ENCODE measurements at places on chromosomes 1 and 21. TPM values are rescaled to one million over a fixed set of nuclear protein-coding genes. Genes with fewer than 3 reads are reported as not detected.

DNA sequence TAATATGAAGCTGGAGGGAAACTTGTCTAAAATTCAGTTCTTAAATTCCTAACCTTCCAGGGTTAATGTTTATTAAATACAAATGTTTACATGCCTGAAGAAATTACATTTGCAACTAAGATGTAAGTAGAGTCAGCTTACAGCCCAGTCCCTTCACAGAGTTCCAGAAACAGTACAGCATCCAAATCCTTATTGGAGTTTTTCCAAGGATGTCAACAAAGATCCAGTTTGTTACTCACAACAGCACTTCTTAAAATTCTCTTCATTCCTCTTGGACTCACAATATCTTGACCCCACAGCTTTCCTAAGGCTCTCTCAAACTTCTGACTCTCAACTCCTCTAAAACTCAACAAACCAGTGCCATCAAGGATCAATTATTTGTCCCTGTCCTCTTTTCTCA is 50.1 kb upstream of the RWDD3 start:
- no peak for DNase-seq

GRCh38 chr1:8424539-8425116 is 106.7 kb downstream of the SLC45A1 start:
- peak; percentile 66 for DNase-seq

- DNase-seq = peak; percentile 64
Measured at GRCh38 chr1:232667094-232667777, 37.3 kb upstream of the SIPA1L2 start.

The VAV3 gene
- 59.1 TPM for total RNA-seq

DNA sequence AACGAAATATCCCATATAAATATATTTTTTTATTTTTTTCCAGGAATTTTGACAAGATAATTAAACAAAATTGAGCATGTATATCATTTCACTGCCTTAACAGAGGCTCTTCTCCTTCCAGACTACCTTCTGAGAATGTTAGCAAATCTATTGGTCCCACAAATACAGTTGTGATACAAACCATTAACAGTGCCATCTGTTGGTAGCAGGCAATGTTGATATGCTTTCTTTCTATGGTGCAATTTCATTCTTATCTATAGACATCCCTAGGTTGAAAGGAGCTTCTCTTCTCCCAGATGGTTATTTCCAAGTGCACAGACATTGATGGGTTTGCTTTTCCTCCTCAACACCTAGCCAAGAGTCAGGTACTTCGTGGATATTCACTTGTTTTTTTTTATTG is 303.6 kb downstream of the USH2A start:
- peak; percentile 0 for DNase-seq

- DNase-seq = no peak
Measured at GRCh38 chr1:11778844-11779623, 17.0 kb downstream of the C1orf167 start.

The CCDC27 gene
- not detected for total RNA-seq

The EFNA3 gene
- total RNA-seq = 1.3 TPM

DNA sequence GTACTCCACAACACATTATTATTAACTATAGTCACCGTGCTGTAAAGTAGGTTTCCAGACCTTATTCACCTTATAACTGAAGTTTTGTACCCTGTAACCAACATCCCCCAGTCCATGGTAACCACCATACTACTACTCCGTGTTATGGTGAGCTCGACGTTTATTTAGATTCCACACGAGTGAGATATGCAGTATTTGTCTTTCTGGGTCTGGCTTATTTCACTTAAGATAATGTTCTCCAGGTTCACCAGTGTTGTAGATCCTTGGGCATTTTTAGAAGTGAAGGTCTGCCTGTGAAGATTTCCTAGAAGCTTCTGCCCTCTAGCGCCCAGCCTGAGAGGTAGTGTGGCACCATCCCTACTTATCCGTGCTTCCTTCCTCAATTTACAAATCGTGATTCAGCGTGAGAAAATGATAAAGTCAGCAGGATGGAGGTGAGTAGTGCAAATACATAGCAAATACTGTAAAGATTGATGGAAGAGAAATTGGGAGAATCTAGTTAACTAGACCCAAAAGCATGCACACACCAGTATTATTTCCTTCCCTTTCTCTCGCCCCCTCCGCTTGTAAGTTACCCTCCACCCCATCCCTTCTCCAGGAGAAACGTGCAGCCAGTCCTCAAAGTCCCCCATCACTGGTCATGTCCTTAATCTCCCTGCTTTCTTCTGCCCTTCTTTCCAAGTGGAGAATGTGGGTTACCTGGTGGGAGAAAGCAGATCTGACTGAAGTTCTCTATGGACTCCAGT is 36.0 kb upstream of the DISC1 start:
- DNase-seq = peak; percentile 83

The FCER1A gene
- total RNA-seq = not detected

The WLS gene
- 47.9 TPM for total RNA-seq

- peak; percentile 2 for DNase-seq
Measured at GRCh38 chr1:233326811-233327650, 493 bp upstream of the MAP3K21 start.

The KRTAP24-1 gene
- not detected for total RNA-seq

The CELA3A gene
- not detected for total RNA-seq

DNA sequence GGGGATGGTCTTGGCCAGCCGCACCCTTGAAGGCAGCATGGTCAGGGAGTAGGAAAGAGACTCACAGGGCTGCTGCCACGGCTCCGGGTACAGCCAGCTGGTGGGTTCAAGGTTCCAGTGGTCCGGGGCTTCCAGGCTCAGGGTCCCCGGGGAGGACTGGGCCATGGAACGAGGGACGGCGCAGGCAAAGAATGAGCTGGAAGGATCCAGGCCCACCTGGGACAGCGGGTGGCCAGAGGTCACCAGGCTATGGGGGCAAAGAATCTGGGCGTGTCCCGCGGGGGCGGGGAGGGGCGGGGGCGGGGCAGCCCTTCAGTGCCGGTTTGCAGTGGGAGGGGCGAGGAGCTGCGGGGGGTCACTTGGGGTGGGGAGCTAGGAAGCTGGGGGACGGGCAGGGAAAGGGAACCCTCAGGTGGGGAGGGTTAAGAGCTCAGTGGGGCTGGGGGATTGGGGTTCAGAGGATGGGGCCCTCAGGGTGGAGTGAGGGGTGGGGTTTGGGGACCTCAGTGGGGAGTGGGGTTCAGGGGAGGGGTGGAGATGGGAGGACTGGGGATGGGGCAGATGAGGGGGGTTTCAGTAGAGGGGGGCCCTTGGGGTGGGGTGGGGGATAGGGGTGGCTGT is at the start of gene DNMT3L:
DNMT3L (minus strand) TSS at position 223 of the 621 bp plus-strand sequence. CDS start 638 bp downstream, outside the sequence.
- no peak for DNase-seq

The AGT gene
- not detected for total RNA-seq

The TEX38 gene
- under 0.01 TPM for total RNA-seq

DNA sequence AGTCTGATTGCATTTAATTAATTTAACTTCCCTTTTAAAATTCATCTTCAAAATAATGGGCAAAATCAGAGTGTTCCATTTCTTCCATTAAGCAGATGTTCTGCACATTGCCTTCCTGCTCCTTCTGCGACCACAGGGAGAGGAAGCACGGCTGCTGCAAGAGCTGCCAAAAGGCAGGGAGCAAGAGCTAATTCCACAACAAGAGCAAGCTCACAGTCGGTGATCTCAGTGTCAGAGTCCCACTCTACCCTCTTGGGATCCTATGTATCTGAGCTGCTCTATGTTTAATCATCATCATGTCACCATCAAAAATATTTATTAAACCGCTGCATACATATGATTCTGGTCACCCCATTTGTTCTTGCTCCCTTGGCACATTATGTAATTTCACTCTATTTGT is 255.3 kb upstream of the CAMK1G start:
- no peak for DNase-seq

GRCh38 chr1:235415008-235415904 is 48.0 kb downstream of the TBCE start:
- DNase-seq = peak; percentile 84

GRCh38 chr1:151720974-151721787 is at the start of gene RIIAD1:
RIIAD1 (plus strand) TSS chr1:151721522; CDS start chr1:151721537, 15 bp downstream.
- peak; percentile 20 for DNase-seq

- peak; percentile 38 for DNase-seq
Measured at GRCh38 chr1:15056515-15057285, 96.8 kb upstream of the TMEM51 start.

- DNase-seq = no peak
Measured at GRCh38 chr1:66648901-66649595, 103.2 kb upstream of the DYNLT5 start.

DNA sequence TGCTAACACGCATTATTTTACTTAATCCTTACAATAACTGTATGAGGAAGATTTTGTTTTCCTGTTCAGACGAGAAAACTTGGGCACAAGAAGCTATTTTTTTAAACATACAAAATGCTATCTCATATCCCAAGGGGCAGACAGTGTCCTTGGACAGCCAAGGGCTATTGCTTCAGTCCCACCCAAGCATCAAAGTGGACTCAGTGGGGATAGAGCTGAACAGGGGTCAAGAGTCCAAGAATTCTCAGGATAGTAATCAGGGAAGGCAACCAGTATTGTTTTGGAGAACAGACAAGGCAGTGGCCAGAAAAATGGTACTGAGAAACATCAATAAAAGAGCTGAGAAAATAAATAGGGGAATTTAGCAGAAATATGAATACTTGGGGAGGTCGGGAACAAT is 465.7 kb downstream of the PLPP3 start:
- DNase-seq = no peak

The PLA2G2F gene
- not detected for total RNA-seq

The GIPC2 gene
- total RNA-seq = 32.3 TPM

Data from lung microvascular endothelial cell (primary cell).